CD4-positive, alpha-beta T cell treated with Interferon alpha-2 for 1 hour (primary cell): ENCODE measurements at places on chromosomes 2 and 18.

GRCh38 chr2:196435189-196435588, 204.3 kb upstream of the CCDC150 start:
- DNase-seq: no peak

GRCh38 chr18:25262920-25263319, 89.0 kb downstream of the ZNF521 start:
- DNase-seq: no peak

GRCh38 chr2:178277741-178278197, 83.5 kb downstream of the OSBPL6 start:
- DNase-seq: no peak

- no peak for DNase-seq
Observed at GRCh38 chr2:218577482-218578220, 9.0 kb downstream of the CNOT9 start.

GRCh38 chr2:42138163-42139015, 30.8 kb upstream of the EML4 start:
- no peak for DNase-seq

DNA sequence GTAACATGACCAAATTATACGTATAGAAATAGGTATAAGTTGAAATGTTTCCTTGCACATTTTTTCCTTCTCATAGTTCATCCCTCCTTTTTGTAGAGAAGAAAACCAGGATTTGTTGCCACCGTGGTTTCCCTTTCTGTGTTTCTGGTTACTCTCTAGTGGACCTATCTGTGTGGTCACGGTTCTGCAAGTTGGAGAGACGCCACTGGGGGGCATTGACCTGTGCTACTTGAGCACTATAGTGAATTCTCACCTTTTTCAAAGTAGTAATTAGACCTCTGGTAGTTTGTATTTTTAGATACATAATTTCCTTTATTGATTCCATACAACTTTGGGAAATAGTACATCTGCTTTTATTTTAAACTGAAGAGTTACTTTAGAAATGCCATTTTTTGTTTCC, 444.8 kb downstream of the PTPRM start:
- no peak for DNase-seq

GRCh38 chr18:63542069-63542468, at the start of gene SERPINB12:
TSS of gene SERPINB12 (plus strand) at chr18:63542369. CDS start at chr18:63556160, 13,791 bp downstream.
- DNase-seq: no peak

DNA sequence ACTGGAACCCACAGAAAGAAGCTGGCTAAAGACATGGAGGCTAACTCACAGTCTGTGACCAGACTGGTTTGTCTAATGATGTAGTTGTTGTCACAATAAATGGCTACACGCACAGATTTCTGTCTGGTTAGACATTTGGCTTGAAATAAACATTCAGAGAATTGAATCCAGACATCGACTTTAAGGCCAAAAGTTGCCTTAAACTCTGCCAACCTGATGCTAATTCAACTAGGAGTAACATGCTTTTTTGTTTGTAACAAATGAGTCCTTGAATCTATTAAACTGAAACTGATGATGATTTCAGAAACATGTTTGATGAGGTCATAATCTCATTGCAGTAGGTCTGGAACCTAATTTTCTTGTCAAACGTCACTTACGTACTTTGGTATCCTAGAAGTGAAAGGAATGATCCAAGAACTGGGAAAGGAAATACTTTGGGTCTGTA, 123.8 kb downstream of the ERBB4 start:
- no peak for DNase-seq

GRCh38 chr2:224887141-224887540, 155.1 kb downstream of the DOCK10 start:
- no peak for DNase-seq

DNA sequence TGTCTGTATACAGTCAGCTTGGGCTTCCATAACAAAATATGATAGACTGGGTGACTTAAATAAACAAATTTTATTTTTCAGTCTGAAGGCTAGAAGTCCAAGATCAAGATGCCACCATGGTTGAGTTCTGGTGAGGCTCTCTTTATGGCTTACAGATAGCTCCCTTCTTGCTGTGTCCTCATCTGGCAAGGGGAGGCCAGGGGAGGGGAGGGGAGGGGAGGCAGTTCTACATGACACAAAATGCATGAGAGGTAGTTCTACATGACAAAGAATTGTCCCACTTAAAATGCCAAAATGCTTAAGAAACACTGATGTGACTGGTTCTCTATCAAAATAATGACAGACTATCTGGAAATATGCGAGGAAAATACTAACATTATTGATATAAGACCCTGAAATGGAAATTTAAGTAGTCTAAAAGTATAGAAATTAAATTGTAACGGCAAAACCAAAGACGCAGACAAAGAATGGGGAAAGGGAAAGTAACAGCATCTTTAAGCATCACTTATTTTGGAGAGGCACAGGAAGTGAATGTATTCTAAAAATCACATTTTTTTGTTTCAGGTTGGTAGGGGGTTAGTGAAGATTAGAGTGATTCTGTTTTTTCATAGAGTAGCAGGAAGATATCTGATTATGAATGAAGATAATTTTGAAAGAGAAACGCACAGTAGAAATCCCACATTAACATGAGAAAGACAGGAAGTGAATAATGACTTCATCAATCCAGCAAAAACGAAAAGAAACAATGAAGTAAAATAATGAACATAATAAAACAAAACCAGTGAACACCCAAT, 131.4 kb downstream of the STRN start:
- DNase-seq: peak; percentile 41

GRCh38 chr2:157833721-157834120, 42.4 kb downstream of the ACVR1 start:
- no peak for DNase-seq

- no peak for DNase-seq
Observed at GRCh38 chr2:215905691-215906090, 107.7 kb downstream of the MREG start.

DNA sequence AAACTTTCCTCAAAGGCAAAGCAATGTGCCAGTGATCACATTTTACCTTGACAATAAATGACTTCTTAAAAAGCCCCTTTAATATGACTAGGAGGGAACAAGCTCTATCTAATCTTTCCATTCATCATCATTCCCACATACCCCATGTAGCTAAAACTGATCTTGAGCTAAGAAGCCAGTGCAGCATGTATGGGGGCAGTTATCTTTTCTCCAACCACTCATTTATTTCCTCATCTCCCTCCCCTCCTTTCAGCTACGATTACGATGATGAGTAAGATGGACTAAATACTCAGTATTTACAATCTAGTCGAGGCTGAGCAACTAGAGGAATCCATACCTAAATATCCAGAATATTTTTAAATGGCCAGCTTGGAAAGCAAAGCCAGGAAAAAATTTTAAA, 35.5 kb downstream of the PNO1 start:
- no peak for DNase-seq

DNA sequence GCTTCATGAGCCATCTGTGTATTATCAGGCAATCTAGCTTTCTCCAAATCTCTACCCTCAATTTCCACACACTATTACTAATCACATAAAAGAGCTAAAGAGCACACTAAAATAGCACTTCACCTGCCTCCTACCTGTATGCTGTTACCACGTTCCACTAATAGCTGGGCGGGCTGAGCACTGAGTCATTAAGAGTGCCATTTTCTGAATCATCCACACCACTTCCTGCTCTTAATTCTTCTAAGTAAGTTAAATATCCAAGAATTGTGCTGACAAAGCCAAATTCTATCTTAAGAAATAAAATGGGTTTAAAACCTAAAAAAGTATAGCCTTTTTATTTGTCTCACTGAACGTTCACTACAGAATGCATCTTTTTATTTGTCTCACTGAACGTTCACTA, 35.7 kb downstream of the NOL10 start:
- DNase-seq: no peak

- no peak for DNase-seq
Observed at GRCh38 chr2:100992262-100992661, 9.8 kb upstream of the RPL31 start.

DNA sequence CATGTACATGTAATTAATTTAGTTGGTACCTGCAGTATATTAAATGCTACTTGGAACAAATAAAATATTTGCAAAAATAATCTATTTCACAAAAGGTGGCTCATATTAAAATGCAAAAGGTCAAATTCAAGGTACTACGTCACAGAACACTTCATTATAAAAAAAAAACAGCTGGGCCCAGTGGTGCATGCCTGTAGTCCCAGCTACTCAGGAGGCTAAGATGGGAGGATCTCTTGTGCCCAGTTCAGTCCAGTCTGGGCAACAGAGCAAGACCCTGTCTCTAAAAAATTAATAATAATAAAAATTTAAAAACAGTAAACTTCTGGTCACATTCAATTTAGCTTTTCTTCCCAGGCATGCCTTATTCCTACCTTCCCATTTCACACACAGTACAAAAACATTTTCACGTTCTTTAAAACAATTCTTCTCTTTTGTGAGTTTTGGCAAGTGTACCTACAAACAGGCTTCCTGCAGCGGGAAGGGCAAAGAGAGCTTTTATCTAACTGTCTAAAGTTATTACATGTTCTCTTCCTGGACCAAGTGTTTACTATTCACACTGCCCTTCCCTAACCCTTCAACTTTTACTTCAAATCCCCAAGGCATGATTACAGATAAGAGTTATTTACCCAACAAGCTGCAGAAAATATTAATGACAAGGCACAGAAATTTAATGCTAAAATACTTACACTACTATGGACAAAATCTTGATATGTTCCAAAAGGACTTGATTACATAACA, 10.7 kb downstream of the BAZ2B start:
- DNase-seq: no peak

DNA sequence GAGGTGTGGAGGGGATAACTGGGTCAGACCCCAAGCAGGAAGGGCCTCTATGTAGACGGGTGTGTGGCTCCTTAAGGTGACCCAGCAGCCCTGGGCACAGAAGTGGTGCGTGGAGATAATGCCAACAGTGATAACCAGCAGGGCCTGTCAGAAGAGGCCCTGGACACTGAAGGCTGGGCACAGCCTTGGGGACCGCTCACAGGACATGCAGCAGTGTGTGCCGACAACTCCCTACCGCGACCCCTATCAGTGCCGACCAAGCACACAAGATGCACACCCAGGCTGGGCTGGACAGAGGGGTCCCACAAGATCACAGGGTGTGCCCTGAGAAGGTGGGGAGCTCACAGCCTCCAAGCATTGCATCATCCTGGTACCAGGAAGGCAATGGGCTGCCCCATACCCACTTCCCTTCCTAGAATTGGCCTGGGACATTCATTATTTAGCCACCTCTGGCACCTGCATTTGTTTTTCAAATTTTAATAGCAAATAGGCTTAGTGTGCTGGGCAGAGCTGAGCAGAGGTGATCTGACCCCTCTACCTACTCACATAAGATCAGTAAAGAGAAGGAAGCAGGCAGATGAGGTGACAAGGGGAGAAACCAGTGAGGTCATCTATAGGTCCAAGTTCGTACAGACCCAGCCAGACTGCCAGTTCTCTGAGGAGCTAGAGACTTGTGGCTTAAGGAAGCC, 55.2 kb downstream of the BCL11A start:
- no peak for DNase-seq

- no peak for DNase-seq
Observed at GRCh38 chr18:29154196-29154757, 977.3 kb upstream of the CDH2 start.

DNA sequence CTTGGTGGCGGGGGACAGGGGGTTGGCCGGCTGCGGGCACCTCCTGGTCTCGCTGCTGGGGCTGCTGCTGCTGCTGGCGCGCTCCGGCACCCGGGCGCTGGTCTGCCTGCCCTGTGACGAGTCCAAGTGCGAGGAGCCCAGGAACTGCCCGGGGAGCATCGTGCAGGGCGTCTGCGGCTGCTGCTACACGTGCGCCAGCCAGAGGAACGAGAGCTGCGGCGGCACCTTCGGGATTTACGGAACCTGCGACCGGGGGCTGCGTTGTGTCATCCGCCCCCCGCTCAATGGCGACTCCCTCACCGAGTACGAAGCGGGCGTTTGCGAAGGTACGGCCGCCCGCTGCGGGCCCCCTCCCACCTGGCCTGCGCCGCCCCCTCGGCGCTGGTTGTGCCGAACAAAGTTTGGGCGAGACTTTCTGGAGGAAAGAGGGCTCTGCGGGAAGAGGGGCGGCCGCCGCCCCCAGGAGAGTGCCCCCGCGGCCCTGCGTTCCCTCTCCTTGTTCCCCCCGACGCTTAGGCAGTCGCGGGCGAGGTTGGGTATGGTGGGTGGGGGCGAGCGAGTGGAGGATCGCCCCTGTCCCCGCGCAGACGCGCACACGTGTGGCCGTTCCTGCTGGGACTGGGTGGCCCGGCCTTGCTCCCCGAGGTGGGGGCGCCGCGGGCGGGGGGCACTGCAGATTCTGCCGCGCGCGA, 866 bp downstream of the CRIM1 start:
- no peak for DNase-seq

- DNase-seq: no peak
Observed at GRCh38 chr18:57803103-57803969, at the start of gene ATP8B1. TSS of gene ATP8B1 (minus strand) at chr18:57803315. CDS start at chr18:57731807, 71,508 bp downstream.

DNA sequence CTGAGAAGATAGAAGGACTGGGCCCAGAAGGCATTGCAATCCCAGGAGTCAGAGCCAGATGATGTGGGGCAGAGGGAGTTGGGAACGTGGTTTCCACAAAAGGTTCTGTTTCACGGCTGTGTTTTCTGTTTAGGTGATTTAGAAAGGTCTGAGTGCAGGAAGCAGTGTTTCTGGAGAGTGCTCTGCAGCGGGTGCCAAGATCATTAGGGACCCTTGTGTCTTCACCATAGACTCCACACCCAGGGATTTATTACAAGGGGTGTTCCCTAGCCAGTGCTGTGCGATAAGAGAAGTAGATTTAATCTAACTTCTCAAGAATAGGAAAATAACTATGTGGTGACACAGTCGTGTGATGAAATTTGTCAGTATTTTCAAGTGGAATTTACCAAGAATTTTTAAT, 221.1 kb upstream of the TPO start:
- no peak for DNase-seq

- no peak for DNase-seq
Observed at GRCh38 chr18:9429662-9429993, 45.7 kb upstream of the RALBP1 start.

DNA sequence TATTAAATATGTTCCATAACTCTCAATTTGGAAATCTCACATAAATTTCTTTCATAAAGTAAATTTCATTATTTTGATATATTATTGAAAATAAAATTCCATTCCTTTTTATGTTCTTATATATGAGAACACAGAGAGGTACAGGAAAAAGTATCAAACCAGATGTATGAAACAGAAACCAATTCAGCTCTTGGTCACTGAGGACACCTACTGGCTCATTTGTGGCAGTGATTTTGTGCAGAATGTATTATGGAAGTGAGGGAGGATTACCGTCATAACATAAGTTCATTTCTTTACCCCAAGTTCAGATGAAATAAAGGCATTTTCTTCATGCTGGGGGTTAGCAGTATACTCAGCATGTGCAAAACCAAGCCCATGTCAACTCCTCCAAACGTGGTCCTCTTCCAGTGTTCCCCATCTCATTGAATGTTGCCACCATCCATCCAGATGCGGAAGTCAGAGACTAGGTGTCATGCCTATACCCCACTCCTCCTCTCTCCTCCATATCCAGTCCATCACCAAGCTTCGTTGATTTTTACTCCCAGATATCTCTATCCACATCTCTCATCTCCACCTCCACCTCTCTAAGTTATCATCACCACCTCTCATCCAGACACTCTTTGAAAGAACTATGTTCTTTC, 41.7 kb upstream of the MALL start:
- peak; percentile 33 for DNase-seq

DNA sequence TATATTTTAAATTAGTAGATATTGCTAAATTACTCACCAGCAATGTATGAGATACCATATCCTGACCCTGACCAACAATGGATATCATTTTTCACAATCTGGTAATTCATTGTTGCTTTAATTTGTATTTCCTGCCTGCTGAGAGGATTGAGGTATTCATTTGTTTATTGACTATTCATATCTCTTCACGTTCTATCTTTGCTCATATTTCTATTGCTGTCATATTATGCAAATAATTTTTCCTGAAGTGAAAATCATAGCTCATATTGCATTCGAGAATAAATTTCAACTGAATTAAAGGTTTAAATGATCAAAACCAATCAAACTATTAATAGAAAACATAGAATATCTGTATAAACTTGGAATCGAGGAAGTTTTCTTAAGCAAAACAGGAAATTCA, 31.0 kb downstream of the INO80D start:
- DNase-seq: no peak
